ENCODE measurements at places on chromosomes 2 and 18.

GRCh38 chr2:33946193-33946592 lies 347.1 kb upstream of the FAM98A start:
- no peak for DNase-seq

- DNase-seq, result no peak
These were observed 42.2 kb downstream of the RFTN2 start for GRCh38 chr2:197633109-197633657.

GRCh38 chr2:148971547-148971946 lies 67.0 kb upstream of the LYPD6B start:
- DNase-seq, result no peak

GRCh38 chr2:205796805-205797313 lies 114.6 kb downstream of the NRP2 start:
- DNase-seq, result no peak

DNA sequence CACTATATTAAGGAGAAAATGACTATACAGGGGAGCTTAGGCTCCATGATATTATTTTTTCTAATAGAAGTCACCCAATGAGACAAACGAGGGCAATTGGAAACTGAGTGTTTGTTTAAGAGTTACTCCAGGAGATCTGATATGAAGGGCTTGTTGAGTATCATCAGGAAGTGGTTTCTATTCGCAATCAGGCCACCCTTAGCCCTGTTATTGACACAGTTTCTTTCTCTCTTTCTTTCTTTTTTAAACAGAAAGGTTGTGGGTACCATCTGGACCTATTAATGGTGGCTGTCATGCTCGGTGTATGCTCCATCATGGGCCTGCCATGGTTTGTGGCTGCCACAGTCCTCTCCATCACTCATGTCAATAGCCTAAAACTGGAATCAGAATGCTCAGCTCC lies 117.3 kb downstream of the DPP4 start:
- DNase-seq, result no peak

DNA sequence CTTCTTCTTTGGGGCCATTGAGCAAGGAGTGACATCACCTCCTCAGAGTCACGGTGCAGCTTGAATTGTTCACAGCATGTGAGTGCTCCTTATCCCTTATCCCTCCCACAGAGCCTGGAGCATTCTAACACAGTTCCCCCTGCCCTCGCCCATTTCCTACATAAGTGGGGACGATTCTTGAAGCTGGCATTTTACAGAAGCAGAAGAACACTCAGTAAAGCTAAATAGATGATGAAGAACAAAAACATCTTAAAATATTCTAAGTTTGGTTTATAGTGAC lies 135.8 kb upstream of the APCDD1 start:
- no peak for DNase-seq

DNA sequence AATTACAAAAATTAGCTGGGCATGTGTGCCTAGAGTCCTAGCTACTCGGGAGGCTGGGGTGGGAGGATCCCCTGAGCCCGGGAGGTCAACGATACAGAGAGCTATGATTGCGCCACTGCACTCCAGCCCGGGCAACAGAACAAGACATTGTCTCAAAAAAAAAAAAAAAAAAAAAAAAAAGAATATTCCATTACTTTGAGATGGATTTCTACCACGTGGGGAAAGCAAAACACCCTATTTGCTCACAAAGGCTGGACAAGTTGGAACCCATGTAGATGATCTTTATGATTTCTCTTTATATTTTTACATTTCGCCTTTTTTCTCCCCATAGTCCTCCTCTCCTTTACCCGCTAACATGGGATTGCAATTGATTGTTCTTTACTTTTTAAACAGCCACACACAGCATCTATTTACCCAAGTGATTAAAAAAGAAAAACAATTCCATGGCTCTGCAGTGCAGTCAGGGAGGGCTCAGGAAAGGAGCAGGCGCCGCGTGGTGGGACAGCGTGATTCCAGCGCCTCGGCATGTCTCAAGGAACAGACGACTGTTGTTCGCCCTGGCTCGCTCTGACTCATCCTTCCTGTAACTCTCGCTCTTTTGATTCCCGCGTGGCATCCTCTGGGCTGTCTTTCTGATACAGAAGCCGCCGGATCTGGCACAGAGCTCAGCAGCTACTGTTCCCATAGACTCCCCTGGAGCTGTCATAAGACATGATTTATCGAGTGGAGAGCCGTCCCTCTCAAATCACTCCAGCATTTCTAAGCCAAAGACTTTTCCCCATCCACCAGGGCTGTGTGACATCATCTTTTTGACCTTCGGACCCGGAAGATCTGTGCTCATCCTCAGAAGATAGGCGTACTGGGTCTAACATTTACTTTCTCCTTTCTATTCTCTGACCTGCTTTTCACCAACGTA lies 230.4 kb upstream of the AGAP1 start:
- DNase-seq, result no peak

- DNase-seq, result no peak
These were observed 866.3 kb upstream of the KLHL29 start for GRCh38 chr2:22518641-22519040.

DNA sequence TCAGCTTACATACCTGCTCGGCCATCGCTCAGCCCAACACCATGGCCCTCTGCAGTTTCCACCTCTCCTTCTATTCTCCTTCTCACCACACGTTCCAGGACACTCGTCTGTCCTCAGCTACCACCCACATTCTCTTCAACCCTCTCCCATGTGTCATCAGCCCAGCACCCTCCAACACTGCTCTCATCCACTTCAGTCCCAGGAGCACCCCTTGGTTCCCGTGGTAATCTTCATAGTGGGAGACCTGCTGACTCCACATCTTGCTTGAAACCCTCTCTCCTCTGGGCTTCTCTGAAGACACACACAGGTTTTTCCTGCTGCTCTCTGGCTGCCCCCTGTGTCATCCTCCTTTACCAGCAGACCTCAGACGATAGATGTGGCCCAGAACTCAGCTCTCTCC lies 228.7 kb downstream of the GBX2 start:
- DNase-seq, result no peak

- DNase-seq, result no peak
These were observed 92.1 kb downstream of the PXDN start for GRCh38 chr2:1652034-1652790.

DNA sequence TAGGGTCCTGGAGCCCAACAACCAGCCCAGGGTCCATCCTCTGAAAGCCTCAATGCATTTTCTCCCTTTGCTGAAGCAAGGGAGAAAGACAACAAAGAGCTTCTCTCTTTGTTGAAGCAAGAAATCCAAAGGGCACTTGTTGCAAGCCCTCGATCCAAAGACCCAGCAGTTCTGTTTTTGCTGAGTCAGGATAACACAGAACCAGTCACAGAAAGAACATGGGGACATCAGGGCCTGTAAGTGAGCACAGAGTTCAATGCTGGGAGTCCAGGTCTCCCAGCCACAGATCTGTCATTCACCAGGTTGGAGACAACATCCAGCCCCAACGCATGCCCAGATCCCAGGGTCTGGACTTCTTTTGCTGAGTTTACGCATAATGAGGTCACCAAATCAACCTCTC lies 315.8 kb upstream of the KLHL29 start:
- DNase-seq, result no peak

DNA sequence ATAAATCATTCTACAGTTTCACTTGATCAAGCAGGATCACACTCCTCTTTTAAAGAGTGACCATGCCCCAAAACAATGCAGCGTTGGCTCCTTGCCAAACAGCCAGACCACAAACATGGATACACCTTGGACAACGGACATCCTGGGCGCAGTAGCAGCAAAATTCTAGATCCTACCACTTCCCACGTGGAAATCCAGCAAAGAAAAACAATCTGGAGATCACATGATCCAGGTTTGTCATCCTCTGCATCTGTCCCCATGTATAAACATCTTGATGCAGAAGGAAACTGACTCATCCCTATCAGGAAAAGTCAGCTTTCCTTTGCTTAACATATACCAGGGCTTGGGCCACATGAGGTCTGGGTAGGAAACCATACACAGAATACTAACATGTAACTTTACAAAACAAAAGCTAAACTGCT lies 53.1 kb downstream of the ZNF521 start:
- DNase-seq, result no peak

GRCh38 chr2:113679457-113679856 lies 52.4 kb downstream of the RABL2A start:
- no peak for DNase-seq

DNA sequence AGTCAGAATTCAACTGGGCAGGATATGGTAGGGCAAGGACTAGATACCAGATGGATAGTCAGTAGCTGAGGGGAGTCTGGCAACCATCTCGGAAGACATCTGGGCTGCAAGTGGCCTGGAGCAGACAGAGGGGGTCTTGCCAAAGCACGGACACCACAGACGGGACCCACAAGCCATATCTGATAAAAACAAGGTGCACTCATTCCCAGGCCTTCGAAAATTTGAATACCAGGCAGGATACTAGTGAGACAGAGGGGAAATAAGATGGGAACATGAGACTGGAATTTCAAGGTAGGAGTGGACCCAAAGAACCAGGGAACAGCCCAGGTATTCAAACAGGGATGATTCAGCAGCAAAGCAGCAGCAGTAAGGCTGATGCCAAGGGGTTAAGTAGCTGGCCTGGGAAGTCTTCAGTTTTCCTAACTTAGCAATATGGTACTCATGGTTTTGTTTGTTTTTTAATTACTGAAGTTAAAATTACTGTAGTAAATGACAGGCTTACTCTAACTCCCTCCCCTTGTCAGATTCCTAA lies 144.9 kb upstream of the NCKAP5 start:
- no peak for DNase-seq

DNA sequence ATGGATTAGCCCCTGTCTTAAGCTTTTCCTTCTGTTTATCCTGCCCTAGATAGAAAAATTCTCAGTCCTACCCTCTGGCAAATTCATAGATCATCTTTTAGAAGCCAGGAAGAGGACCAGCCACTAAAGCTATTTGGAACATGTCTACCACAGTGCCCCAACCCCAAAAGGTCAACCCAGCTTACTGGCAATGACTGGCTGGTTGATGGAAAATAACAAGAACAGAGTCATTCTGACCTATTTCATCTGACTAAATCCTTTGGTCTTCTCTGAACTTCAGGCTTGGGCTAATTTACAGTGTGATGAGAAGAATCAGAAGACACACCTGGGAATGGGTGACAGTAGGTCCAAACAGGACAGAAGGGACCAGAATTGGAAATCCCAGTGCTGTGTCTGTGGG lies 227.3 kb upstream of the CCDC68 start:
- DNase-seq, result no peak

- no peak for DNase-seq
These were observed 51.8 kb upstream of the AP1S3 start for GRCh38 chr2:223889229-223889628.

GRCh38 chr18:42082415-42083234 lies 127.6 kb downstream of the PIK3C3 start:
- DNase-seq, result no peak

GRCh38 chr2:27306573-27307286 lies 1.5 kb downstream of the UCN start:
- peak; percentile 71 for DNase-seq

DNA sequence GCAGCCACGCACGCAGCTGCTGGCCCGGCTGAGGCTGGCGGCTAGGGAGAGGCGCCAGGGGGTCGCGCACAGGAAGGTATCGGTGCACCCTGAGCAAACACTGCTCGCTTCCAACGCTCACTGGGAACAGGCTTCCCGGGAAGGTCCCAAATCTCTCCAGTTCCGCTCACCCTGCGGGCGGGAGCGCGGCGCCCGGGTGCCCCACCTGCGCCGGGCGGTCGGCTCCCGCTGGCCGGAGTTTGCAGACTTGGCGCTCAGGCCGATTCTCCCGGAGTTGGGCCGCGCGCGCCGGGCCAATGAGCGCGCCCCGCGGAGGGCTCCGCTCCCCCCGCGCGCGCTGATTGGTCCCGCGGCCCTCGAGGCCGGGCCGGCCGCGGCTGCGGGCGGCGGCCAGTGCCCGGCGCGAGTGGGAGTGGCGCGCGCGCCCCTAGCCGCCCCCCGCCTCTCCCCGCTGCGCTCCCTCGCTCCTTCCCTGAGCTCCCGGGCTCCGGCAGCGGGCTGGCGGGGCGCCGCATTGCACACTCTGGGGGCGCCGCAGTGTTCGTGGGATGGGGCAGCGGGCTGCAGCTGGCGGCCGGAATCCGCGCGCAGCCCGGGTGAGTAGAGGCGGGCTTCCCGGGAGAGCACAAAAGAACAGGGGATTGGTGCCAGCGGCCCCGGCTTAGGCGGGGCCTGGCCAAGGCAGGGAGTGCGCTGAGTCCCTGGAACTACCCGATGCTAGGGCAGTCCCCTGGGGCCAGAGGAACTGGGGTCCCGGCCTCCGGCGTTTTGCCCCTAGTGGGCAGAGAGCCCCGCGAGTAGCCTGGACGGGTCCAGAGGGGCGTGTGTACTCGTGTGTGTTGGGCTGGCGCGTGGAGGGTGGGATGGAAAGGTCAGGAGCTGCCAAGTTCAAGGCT lies at the start of gene LYPD6:
Gene LYPD6 (plus strand): TSS at position 461 of the 896 bp plus-strand sequence. CDS start 107,122 bp downstream, outside the sequence.
- no peak for DNase-seq

GRCh38 chr18:54033052-54033451 lies 191.4 kb downstream of the MBD2 start:
- DNase-seq, result no peak

DNA sequence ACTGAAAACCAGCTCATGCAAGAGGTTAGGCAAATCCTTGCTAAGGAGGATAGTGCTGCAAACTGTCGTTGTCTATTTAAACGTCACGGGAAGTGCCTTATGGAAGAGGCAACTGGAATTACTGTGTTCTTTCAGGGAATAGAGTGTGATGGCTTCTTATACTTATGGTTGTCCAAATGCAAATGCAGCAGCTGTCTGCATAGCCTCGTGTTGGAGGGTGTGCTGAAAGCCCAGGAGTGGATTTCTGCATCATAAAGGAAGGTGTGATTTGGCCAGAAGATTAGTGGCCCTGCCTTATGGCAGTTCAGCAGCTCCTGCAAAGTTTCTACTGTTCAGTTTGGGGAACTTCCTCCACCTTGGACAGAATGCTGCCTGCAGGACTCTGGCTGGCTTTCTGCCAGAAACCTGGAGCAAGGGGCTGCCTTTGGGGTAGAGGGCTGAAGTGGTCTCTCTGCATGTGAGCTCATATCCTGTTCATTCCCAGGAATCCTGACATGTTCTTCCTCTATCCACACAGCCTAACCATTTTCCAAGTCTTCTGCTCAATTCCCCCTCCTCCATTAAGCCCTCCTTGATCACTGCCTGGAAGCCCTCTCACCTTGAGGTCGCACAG lies 321.2 kb upstream of the CXCR4 start:
- no peak for DNase-seq

All from activated effector memory CD4-positive, alpha-beta T cell treated with anti-CD3 and anti-CD28 coated beads, Interleukin-2, amount 50 U/mL, for 16 hours (primary cell).